NCI-H510A (cell line): ENCODE measurements at places on chromosomes 4 and X.
A peak's percentile ranks its signal among the peaks of the same experiment; 100 is the strongest.

DNA sequence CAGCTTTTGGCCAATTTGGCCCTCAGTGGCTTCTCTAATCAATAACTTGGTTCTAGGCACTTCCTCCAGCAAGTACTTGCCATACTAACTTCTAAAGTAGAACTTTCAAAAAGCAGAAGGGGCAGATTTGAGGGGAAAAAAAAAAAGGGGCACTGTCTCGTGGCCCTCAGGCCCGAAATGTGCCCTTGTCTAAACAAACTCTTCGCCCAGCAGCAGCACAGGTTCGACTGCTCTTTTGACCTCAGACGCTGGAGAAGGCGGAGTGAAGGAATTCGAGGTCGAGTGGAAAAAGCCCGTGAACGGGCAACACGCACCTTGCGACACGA lies 775 bp downstream of the GRPEL1 start:
- DNase-seq = no peak

- DNase-seq = no peak
These were observed 675.1 kb downstream of the GRXCR1 start for GRCh38 chr4:43567644-43568043.

DNA sequence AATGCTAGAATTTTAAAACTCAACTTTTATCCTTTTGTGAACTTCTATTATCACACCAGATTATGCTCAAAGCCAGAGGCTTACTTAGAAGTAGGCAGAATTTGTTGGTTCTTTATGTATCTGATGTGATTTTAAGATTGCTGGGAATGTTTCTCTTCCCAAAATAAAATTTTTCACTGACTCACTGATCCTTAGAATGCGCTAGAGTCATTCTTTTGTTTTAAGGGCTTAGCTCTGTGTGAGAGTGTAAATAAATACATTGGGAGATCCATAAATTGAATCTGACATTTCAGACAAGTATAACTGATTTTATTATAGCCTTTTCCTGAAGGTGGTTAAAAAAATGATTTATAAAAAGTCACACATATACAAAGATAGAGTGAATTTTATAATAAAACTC lies 101.3 kb downstream of the LARP1B start:
- DNase-seq = no peak

DNA sequence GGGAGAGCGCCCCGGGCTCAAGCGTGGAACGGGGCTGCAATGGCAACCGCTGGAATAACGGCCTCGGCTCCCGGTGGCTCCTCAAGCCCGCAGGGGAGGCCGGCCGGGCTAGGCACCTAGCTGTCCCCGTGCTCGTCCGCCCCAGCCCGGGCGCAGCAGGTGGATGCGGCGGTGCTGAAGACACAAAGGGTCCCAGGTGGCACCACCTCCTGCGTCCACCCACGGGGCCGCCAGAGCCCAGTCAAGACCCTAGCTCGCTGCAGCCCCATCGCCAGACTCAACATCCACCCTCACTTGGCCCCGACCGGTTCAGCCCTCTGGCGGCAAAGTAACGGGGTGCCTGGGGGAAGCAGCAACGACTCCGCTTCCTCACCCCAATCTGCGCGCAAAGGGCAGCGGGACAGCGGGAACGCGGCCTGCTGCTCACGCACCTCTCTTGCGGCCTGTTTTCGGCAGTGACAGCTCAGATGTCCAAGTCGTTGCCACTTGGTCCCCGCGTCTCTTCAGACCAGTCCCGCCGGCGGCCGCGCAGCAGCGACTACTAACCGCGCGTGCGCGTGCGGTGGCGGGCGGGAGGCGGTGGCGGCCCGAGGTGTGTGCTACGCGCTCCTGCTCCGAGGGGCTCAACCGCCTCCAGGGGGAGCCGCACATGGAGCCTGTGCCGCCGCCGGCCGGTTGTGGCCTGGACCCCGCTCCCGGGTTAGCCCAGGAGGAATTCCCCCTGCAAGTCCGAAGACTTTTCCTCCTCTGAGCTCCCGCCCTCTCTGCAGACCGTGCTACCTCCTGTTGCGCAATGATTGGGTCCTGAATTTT lies at the start of gene CLGN:
Gene CLGN (minus strand): TSS at position 543 of the 813 bp plus-strand sequence. CDS start 14,570 bp downstream, outside the sequence.
- DNase-seq = peak; percentile 48

GRCh38 chr4:103895876-103896465 lies 176.2 kb upstream of the TACR3 start:
- DNase-seq = no peak

- no peak for DNase-seq
These were observed 1.7 kb downstream of the SLC9B2 start for GRCh38 chr4:103074744-103075434.

DNA sequence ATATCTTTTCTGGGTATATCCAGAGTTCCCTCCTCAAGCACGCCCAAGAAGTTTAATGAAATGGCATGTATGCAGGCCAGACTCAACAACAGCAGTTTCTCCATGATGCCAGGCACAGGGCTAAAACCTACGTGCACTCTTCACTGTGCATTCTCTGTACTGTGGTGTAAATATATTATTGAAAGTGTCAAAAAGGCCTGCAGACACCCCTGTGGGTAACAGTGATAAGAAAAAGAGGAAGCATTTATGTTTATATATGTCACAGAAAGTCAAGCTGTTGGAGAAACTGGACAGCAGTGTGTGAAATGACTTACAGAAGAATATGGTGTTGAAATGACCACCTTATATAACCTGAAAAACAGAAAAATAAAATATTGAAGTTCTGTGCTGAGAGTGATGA lies 29.6 kb upstream of the DCAF8L1 start:
- DNase-seq = no peak

DNA sequence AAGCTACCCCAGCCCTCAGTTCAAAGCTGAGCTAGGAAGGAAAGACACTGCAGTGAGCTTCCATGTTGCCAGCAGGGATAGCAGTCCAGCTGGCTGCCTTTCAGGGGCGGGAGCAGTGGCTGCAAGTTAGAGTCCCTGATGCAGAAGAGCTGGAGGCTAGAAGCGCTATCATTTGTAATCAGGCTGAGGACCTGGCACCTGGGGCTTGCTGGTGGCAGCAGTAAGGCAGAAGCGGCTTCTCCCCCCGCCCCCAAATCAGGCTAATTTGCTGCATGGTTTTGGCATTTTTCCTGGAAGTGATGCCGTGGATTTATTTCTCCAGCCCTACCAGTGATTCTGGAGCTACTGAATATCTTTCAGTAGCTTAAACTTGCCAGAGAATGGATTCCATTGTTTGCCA lies 203.3 kb downstream of the CLCN4 start:
- DNase-seq = no peak

DNA sequence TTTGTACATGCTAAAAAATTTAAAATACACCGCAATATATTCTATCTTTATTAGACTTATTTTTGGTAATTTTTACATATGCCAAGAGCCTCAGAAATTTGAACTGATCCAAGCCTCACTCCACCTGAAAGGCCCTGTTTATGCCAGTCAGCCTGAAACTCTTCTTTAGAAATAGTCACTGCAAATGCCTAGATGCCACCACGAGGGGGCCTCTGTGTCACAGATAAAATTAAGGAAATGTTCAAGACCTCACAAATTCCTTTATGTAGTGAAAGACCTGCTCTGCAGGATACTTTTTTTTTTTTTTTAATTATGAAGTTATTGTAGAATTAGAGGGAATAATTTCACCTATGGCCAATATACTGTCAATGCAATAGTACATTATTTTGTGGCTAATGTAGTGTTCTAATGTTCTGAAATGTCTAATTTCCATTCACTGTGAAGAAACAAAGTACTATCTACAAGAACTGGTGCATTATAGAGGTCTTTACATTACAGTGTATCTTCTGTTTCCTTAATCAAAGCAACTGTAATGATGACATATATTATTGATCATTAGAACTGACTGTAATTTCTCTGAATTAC lies 69.8 kb downstream of the DTHD1 start:
- DNase-seq = peak; percentile 0

DNA sequence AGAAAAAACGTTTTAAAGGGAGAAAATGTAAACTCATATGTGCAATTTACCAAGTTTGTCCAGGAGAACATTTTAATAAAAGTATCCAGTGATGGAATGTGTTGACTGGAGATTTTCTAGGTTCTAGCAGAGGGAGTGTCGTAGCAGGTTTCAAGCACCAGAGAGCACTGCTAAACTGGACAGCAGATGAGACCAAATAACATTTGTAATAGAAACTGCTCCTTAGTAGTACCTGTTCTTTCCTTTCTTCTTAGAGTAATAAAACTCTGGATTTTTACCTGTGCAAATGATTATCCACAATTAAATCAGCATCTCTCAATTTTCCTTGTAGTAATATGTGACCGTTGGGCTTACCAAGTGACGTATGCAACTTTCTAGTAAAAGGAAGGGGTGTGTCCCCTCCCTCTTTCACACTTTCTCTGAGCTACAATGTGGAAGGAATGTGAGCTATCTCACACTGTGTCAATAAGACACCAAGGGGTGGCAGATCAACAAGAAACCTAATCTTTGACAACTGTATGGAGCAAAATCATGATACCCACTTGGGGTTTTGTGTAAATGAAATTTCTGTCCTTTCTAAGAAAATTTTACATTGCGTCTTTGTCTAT lies 9.5 kb downstream of the HPGDS start:
- no peak for DNase-seq

DNA sequence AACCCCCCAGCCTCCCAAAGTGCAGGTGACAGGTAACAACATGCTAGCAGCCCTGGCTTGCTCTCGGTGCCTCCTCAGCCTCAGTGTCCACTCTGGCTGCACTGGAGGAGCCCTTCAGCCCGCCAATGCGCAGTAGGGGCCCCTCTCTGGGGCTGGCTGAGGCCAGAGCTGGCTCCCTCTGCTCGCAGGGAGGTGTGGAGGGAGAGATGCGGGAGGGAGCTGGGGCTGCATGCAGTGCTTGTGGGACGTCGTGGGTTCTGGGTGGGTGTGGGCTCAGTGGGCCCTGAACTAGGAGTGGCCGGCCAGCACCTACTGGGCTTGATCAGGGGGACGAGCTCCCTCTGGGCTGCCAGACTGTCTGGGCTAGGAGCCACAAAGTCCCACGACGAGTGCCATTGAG lies 14.4 kb downstream of the C4orf46 start:
- no peak for DNase-seq

GRCh38 chrX:46757593-46757992 lies 1.3 kb downstream of the SLC9A7 start:
- no peak for DNase-seq

DNA sequence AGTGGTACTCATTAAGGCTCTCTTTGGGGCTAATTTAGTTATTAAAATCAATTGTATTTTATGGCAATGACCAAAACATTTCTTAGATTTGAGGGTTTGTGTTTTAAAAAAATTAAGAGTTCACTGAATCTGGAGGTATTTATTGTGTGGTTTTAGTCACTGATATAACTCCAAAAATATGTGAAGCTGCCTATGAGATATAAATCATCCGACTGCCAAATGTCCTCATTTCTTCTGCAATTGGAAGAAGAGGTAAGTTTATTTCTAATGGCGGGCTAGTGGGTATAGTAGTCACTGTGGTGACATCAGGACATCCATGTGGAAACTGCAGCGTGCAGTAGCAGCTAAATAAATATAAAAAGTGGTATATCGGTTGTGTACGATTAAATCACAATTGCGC lies 205.5 kb downstream of the MID1 start:
- no peak for DNase-seq

DNA sequence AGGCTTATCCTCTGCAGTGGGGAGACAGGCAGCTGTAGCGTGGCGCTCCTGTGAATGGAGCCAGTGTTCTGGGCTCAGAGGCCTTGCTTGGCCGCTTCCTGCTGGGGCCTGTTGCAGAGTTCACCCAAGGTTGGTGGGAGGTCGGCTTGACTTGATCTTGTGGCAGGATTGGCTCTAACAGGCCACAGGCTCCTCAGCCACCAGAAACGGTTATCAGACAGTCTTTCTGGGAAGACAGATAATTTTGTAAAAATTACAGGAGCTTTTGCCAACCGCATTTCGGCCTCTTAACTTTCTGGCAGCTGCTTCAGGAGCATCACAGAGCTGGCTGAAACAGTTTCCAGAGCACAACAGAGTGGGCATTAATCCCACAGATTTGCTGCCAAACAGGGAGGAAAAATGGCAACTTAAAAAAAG lies 66.4 kb downstream of the DIPK2B start:
- no peak for DNase-seq

- no peak for DNase-seq
These were observed 9.5 kb downstream of the RGS12 start for GRCh38 chr4:3302173-3302785.

DNA sequence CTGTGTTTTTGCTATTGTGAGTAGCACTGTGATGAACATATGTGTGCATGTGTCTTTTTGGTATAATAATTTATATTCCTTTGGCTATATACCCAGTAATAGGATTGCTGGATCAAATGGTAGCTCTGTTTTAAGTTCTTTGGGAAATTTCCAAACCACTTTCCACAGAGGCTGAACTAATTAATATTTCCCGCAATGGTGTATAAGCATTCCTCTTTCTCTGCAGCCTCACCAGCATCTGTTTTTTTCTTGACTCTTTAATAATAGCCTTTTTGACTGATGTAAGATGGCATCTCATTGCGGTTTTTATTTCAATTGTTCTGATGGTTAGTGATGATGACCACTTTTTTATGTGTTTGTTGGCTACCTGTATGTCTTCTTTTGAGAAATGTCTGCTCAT lies 247.7 kb upstream of the NDST3 start:
- no peak for DNase-seq

GRCh38 chr4:13703096-13703495 lies 75.6 kb upstream of the BOD1L1 start:
- DNase-seq = no peak

GRCh38 chr4:89609756-89610155 lies 227.2 kb downstream of the SNCA start:
- no peak for DNase-seq

DNA sequence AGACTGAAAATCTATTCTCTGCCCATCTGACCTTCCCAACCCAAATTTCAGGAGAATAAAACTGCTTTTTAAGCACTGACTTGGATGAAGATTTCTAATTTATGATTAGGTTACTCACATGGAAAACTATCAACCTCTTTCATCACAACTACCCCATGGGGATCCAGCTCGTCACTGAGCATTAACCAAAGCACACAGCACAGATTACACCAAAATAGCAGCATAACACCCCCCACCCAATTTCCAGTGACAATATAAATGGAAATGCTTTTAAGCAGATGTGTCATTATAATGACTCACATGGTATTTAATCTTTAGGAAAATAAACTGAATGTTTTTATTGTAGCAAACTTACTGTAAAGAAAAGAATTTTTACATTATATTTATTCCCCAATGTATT lies 9.7 kb downstream of the SERTM2 start:
- no peak for DNase-seq

DNA sequence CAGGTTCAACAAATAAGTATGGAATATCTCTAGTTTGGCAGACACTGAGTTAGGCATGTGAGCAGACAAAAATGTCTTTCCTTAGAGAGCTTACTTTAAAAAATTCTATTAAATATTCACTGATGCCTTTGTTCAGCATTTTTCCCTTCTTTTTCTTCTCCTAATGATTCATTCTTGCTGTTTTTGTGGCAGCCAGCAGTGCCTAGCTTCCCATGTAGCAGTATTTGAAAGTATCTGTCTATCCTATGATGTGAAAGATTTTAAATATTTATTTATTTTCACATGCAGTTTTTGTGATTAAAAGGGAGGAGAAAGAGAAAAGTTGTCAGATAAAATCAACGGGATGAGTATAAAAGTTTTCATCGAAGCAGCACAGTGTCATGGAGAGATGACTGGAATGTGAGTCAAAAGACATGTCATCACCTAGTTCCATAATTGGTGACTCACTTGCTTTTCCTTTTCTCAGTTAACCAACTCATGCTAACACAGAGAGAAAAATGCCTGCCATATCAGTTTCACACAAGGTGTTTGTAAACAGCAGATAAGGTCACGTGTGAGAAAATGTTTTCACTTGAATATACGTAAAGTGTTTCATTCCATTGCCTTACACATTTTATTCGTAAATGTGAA lies 69.8 kb downstream of the BMPR1B start:
- no peak for DNase-seq

GRCh38 chr4:185071236-185071811 lies 53.0 kb downstream of the HELT start:
- DNase-seq = no peak

GRCh38 chr4:125101719-125102118 lies 213.0 kb upstream of the FAT4 start:
- DNase-seq = no peak
